ENCODE measurements at places on chromosomes 6 and 20.

GRCh38 chr20:10309326-10309725, 90.7 kb downstream of the SNAP25 start:
- DNase-seq = no peak

GRCh38 chr6:8391934-8392333, 43.4 kb downstream of the SLC35B3 start:
- DNase-seq = no peak

DNA sequence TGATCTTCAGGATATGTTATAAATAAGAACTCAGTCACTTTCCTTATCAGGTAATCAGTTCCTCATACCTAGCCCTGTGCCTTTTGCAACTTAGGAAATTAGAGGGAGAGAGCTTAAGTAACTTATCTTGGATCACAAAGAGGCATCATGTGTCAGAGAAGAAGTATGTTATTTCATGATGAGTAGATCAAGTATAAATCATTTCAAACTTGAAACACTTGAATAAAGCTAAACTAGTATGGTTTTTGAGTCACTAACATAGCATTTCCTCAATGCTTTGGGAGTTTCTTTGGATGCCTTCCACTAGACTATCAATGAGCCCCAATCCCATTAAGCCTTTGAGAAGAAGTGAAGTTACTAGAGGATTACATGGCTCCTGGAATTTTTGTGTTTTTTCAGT, 102.6 kb upstream of the TNFAIP3 start:
- no peak for DNase-seq

DNA sequence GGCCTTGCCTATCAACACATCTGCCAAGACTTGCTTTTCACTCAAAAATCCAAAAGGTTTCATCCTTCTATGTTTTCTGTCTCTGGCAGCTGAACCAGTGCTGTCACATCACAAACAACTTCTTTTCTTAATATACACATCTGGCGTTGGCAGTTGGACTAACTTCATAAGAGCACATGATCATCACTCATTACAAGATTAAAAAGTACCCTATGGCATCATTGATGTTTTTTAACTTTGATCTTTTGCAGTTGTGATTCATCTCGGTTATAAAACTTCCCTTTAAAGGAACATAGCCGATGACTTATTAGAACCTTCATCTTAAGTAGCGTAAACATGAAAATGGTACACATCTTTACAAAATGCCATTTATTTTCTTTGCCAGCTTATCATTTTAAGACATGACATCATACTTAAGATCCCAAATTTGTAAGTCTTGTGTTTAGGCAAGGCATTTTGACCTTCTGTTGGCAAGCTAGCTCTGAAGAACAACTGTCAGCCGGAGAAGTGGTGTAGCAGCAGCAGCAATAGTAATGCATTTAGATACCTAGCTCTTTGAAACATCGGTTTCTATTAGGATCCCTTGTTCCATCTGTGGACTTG, 64.2 kb upstream of the SUPT3H start:
- no peak for DNase-seq

- no peak for DNase-seq
These were observed 102.9 kb upstream of the ZNF184 start for GRCh38 chr6:27575594-27576361.

DNA sequence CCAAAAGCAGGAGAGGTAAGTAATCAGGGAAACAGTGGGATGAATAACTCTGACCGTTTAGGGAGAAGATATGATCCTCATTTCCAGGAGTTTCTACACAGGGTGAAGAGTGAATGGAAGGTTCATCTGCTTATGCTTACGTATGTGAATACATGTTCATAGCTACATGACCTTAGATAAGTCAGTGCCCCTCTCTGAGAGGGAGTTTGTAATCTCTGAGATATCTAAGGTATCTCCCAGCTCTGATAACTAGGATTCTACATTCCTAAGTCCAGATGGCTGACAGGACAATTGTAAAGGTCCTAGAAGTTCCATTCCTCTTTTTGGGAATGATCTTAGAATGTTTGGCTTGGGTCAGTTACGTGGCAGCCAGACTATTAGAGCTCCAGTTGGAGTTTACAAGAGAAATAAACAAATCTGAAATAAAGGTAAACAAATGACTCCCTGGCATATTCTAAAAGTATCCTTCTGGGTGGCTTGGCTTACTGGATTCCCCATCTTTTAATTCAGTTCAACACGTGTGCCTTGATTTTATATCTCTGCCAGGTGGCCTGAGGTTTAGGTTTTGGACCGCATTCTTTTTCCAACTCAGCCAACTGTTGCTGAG, 15.8 kb downstream of the PROCR start:
- DNase-seq = no peak

DNA sequence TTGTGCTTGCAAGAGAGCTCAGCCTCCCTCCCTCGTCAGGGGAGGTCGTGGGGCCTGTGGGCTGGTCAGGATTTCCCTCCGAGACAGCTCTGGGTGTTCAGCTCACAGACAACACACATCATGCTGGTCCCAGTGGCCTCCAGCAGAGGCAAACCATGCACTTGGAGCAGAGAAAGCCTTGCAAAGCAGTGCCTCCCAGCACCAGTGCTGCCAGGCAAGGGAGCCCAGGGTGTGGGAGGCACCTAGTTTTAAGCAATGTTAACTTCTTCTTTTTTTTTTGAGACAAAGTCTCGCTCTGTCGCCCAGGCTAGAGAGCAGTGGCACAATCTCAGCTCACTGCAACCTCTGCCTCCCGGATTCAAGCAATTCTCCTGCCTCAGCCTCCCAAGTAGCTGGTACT, 34.0 kb upstream of the INSM1 start:
- no peak for DNase-seq

- DNase-seq = no peak
These were observed 4.0 kb downstream of the CITED2 start for GRCh38 chr6:139370283-139370998.
